ENCODE measurements at places on chromosomes 2 and 18.
A peak's percentile ranks its signal among the peaks of the same experiment; 100 is the strongest.

DNA sequence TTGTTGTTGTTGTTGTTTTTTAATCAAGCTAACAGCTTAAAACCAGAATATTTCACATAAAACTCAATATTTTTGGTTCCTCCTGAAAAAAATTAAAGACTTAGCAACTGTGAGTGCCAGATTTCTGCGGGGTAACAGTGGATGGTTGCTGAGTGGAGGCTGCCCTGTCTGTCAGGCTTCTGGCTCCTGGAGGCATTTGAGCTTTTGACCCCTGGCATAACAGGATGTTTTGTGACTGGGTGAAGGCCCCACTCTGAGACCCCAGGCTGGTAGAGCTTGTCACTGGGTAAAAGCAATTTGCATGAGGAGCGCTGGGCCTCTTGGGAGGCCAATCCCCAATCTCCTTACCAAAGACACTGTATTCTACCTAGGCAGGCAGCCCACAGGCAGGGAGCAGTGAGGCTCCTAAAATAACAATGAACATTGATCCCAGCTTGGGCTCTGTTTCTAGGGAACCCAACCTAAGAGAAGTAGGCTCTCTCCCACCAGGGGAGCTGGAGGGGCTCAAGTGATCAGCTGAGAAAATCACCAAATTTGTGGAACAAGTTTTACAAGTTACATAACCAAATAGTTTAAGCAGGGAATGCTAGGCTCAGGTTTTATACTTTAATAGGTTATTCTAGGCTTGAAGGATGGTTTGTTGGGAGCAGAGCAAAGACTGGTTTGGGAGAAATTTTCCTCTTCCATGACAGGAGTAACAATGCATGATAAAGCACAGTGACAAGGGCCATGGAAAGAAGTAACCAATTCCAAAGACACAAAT is 5.9 kb upstream of the SPRED2 start:
- DNase-seq, result no peak

- DNase-seq, result no peak
Observed at GRCh38 chr18:55501579-55501978, 86.4 kb downstream of the TCF4 start.

GRCh38 chr2:230244211-230244610 is 18.7 kb downstream of the SP140 start:
- DNase-seq, result no peak

DNA sequence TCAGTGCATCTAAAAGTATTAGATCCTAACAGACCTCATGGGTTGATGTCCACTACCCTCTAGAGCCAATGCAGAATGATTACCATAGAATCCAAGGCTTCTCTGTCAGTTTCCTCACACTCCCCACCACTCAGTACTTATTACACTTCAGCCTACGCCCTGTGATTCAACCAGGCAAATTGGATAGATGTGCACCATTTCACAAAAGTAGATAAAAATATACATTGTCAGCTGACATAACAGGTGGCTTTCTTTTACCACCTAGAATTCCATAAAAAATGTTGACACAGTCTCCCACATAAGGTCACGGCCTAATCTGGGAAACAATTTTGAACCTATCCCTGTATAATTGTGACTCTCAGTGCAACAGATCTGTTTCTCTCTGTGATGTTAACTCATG is 144.9 kb downstream of the CERS6 start:
- no peak for DNase-seq

- DNase-seq, result no peak
Observed at GRCh38 chr2:218885981-218886947, 5.6 kb downstream of the WNT10A start.

GRCh38 chr18:77000527-77000926 is 132.1 kb downstream of the MBP start:
- peak; percentile 57 for DNase-seq

GRCh38 chr2:25808006-25808383 is 70.3 kb downstream of the ASXL2 start:
- no peak for DNase-seq

- no peak for DNase-seq
Observed at GRCh38 chr2:43098539-43098938, 127.9 kb downstream of the ZFP36L2 start.

DNA sequence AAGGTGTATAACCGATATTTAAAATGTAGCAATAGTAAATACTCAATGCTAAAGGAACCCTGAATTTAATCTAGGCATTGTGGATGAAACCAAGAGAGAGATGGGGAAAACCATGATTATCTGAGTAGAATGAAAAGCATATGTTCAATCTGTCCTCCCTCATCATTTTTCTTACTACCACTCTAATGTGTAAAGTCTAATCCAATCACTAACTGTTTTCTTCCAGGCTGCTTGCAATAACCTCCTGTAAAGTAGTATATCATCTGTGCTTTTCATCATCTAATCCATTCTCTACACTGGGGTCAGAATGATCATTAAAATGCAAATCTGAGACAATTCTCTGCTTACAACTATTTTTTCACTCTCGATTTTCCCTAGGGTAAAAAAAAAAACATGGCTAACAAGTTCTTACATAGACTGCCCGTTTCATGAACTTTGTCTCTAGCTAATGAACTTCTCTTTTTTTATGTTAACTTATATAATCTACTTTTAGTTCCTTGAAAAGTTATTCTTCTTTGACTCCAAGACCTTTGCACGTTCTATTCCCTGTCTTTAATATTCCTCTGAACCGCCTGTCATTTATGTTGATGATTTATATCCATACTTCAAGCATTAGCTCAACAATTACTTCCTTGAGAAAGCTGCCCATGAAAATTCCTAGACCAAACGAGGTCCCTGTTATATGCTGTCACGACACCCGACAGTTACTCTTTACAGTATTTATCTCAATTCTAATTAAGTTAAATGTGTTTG is 94.7 kb upstream of the SLC8A1 start:
- no peak for DNase-seq

DNA sequence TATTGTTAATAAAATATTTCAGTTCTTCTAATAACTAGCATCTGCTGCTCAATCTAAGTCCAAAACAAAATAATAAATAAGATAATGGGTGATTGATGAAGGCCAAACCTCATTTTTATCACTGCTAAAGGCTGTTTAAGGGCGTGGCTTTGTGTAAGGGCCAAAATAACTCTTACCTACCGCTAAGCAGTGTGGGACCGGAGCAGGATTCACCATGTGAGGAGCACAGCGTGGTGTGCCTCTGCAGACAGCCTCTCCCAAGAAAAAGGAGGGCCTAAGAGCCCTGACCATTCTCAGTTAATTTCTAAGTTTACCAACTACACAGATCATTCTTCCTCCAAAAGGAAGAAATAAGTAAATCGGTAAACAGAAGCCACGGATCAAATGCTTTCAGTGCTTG is 353.7 kb downstream of the ARL6IP6 start:
- DNase-seq, result no peak

DNA sequence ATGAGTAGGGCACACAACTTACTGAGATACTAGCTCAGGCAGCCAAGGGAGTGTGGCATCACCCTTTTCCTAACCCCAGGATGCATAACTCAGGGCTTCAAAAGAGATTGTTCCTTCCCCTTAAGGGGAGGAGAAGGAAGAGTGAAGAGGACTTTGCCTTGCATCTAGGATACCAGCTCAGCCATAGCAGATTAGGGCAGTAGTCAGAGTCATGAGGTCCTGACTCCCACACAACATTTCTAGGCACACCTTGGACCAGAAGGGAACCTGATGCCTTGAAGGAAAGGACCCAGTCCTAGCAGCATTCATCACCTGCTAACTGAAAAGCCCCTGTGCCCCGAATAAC is 1433.2 kb upstream of the TMEFF2 start:
- DNase-seq, result no peak

DNA sequence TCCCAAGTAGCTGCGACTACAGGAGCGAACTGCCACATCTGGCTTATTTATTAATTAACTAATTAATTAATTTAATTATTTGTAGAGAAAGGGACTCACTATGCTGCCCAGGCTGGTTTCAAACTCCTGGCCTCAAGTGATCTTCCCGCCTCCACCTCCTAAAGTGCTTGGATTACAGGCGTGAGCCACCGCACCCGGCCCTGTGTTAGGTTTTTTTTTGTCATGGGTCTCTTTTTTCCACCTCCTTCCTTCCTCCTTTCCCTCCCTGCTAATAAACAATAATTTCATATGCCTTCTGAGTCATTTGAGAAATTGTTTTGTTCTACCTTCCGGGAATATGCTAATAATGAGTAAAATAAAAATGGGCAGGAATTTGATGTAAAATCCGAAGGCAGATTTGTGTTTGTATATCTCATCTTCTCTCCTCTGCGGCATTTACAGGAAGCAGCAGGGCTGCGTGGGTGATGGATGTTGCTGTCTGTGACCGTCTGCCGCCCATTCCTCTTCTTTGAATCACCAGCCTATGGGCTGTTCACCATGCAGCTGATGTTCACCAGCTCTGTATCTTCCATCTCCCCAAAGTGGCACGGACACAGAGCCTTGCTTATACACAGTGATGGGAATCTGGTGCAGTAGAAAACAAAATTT is 89.9 kb downstream of the ACSL3 start:
- DNase-seq, result no peak

- no peak for DNase-seq
Observed at GRCh38 chr18:55402731-55403405, 185.1 kb downstream of the TCF4 start.

GRCh38 chr18:68033466-68033865 is 516.9 kb upstream of the DSEL start:
- DNase-seq, result no peak

- DNase-seq, result no peak
Observed at GRCh38 chr2:228140934-228141528, 40.5 kb downstream of the SPHKAP start.

GRCh38 chr18:23355206-23355605 is 97.9 kb upstream of the RIOK3 start:
- DNase-seq, result no peak

- DNase-seq, result no peak
Observed at GRCh38 chr2:168217920-168218319, 29.5 kb downstream of the STK39 start.
